ENCODE measurements at places on chromosomes 16 and 17.

GRCh38 chr17:26782153-26782552 is 511.8 kb upstream of the WSB1 start:
- DNase-seq, result no peak

DNA sequence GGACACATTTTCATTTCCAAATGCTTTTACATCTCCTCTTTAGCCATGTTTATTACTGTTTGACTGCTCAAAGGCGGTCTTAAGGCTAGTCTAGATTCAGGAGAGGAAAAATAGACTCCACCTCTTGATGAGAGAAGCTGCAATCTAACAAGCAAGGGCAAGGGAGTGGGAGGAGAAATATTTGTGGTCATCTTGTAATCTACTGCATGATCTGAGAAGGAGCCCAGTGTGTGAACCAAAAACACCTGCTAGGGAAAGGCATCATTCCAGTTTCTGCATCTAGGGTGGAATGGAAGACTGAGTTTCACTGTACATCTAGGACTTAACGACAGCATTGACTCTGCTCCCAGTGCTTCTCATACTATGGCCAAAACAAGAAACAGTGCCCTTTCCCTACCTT is 232.2 kb upstream of the HS3ST3A1 start:
- no peak for DNase-seq

- no peak for DNase-seq
These were observed 70.1 kb upstream of the ARL4D start for GRCh38 chr17:43328650-43329049.

GRCh38 chr17:45284176-45285140 is 22.6 kb upstream of the SPATA32 start:
- no peak for DNase-seq

DNA sequence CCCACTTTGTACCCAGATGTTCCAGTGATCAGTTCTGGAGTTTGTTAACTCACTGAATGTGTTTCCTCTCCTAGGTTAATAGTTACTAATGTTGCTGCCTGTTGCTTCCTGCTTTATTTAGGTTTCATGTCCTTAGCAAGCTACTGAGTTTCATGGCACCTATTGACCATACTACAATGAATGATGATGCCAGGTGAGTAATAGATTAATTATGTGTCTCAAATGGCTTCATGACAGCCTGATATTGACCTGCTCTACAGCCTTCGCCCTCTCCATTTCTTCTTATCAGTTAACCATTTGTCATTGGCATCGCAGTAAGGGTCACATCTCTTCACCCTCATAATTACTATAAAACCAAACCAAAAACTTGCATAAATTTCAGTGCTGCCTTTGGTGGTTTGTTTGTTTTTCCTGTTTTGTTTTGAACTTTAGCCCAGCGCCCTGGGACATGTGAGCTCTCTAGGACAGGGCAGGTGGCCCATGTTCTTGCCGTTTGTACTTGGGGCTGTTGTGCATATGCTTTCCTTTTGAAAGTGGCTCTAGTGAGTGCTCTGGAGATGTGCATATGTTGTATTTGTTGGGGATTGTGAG is 82.8 kb downstream of the AATF start:
- no peak for DNase-seq

- DNase-seq, result no peak
These were observed at the start of gene CCL13 for GRCh38 chr17:34356194-34356593. Gene CCL13, plus strand, starts transcription at chr17:34356480. Its CDS starts 47 bp downstream, at chr17:34356527.

All from GM04504 (cell line).